ENCODE measurements at places on chromosomes 12 and 14.

- peak; percentile 63 for DNase-seq
Measured at GRCh38 chr12:125186471-125187147, 121.4 kb downstream of the AACS start.

DNA sequence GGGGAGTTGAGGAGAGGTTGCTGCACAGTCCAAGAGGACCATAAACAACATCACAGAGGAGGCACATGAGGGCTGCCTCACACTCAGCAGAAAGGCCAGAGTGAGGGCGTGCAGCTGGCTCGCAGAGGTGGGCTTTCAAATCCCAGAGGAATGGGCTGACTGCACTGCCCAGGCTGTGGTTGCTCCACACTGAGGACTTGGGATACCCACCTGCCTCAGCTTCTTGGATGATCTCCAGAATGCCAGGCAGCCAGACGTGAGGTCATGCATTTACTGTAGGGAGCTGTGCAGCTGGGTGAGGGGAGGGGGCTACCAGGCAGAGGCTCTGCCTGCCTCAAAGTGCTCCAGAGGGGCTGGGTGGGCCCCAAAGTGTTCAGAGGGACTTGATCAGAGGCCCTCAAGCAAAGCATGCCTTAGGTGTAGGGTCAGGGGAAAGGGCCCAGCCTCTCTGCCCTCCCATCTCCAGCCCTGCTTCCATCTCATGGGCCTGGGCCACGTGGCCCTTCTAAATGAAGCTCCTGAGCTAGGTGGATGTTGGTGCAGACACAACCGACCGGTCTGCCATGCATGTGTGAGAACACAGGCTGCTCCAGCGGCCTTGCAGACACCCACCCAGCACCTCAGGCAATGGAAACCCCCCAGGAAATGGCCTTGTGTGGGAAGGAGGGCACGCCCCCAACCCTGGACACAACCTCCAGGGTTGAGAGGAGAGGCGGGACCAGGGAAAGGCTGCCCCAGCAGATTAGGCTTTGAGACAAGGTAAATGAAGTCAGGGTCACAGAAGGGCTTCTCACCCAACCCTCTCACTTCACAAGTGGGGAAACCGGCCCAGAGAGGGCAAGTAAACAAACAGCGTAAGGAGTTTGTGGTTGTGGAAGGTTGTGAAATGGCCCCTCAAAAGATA, 90.8 kb downstream of the NTF3 start:
- DNase-seq = peak; percentile 66

- DNase-seq = no peak
Measured at GRCh38 chr14:60197629-60198303, 32.6 kb upstream of the DHRS7 start.

DNA sequence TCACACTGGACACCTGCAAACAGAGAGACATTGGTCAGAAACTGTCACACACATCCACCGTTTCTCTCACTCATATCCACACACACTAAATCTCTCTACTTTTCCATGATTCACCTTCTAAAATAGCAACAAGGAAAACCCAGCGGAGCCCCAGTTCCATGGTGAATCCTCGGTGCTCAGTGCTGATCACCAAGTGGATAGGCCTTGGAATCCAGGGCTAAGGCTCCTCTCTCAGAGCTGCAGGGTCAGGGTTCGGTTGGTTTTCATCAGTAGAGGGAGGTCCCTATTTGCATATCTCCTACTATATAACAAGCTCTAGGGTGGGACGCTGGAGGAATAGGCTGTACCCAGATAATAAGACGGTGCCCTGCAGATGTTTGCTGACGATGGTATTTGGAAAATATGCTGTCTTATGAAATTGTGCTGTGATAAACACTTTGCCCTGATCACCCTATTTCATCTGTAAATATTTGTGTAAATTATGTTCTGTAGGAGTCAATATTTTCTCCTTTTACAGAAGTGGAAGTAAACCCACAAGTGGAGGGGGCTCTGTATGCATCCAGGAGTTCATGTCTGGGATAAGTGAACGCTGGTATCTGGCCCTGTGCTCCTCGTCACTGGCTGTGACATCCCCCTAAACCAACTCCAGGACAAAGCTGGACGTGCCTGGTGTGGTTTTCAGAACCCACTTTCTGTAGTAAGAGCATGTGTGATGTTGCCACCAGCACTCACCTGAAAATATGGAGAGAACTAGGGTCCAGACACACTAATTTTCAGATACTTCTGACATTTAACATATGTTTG, 709.2 kb downstream of the TMEM121 start:
- no peak for DNase-seq

DNA sequence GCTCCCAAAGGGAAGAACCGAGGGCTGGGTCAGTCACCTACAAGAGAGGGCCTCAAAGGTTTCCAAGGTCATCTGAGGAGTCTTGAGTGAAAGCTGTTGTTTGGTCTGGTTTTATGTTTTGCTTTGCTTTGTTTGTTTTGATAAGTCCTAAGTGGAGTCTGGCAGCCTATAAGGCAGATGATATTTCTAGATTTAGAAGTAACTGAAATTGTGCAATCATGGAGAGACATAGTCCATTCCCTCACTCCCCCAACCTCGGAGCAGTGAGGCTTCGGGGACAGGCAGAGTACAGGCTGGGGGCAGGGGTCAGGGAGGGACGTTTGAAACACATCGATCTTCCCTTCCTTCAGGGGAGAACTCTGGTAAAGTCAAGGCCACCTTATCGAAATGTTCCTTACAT, 42.3 kb downstream of the TTC9 start:
- DNase-seq = no peak

DNA sequence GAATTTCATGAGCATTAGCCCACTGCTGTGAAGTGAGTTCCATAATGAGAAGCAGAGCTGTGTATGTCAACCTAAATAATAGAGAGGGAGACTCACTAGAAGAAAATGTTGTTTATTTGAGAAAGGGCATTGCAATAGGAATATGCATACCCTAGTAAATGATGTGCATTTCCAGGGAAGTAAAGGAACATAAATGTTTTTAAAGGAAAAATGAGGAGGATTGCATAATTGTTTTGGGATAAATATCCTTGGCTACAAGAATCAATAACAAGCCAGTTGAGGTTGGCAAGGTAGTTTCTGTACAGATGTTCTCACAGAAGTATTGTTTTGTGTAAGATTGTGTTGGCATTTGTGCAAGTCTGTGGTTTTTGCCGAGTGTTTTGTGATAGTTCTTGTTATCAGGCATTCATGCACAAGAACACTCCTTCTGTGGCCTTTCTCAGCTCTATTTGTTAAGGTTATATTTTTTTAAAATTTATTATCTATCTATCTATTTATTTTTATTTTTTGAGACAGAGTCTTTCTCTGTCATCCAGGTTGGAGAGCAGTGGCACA, 47.1 kb downstream of the EMP1 start:
- no peak for DNase-seq

DNA sequence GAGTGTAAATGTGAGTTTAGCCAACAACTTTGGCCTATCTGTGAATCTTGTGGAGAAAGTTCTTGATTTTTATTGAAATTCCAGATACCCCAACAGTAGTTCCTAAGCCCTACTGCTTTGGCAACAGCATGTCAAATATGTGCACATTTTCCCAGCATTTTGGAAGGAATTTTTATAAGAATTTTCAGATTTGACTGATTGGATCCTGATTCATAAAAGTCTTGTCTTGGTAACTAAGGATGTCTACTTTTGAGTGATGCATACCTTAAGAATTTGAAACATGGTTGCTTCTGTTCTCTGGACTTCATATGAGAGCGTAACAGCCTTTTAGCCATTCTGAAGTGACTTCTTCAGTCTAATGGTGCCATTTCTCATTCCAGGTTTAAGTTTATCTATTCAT, 106.7 kb downstream of the ANO4 start:
- no peak for DNase-seq

DNA sequence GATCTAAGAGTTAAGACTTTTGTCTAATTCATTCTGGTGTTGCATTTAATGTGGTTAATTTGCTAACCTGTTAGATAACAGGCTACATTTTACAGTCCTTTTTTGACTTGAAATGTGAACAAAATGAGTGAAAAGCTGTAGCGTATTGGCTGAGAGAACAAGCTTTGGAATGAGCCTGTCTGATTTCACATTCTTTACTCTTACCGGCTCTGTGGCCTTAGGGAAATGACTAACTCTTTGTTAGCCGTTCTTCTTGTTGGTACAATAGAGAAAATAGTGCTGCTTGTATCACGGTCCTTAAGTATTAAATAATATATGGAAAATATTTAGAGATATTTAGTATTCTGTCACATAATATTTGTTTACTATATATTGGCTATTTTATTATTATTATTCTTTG, 1.9 kb downstream of the MNAT1 start:
- DNase-seq = peak; percentile 27

- peak; percentile 86 for DNase-seq
Measured at GRCh38 chr12:124520265-124520701, 47.1 kb downstream of the NCOR2 start.

- DNase-seq = peak; percentile 33
Measured at GRCh38 chr12:45914090-45914489, 76.3 kb downstream of the SCAF11 start.

- no peak for DNase-seq
Measured at GRCh38 chr14:27078191-27078590, 480.4 kb upstream of the NOVA1 start.

DNA sequence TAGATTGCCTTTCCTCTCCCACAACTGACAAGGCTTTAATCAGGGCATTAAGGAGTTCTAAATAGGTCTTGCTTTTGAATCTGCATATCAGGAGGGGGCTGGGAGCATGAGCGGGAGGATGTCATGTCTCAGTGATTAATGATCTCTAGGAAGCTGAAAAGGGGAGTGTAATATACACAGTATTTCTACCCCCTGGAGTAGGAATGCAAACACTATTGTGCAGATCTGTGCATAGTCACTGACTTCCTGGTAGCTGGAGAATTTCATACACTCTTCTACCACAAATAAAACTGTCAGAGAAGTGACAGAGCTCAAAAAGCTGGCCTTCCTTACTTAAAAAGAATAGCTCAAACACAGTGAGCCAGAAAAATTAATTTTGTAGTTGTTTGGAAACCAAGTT, 65.8 kb downstream of the RIC8B start:
- peak; percentile 98 for DNase-seq

DNA sequence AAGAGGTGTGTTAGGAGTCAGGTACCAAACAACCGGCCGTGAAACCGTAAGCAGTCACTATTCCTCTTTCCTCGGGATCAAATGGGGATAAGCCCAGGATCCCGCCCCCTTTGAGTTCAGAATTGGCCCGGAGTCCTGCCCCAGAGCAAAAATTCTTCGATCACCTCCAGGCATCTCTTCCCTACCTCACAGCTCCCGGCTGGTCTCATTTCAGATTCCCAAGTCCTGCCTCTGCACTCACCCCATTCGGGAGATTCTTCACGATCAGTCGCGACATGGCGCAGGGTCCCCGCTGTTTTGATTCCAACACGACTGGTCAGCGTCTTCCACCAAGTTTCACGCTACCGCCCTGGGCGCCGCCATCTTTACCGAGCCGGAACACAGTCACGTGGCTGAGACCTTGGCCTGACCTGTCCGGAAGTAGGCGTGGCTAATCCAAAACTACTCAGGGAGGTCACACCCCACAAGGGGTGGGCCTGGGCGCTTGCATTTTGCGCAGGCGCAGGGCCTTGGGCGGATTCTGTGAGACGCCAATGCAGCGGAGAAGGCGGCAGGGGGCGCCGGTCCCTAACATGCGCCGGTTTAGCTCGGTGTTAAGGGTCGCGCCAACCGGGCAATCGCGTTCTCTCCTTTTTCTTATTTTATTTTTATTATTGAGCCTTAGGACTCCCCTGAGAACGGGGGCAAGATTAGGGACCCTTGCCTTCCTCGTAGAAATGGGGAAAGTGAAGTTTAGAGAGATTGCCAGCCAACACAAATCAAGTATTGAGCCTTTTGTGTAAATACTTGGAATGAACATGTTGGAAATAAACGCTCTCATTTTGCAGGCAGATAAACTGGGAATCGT, at the start of gene RBM19:
Gene RBM19, minus strand, starts transcription at position 375 of the 847 bp plus-strand sequence. Its CDS starts 98 bp downstream, at position 277.
- peak; percentile 99 for DNase-seq

DNA sequence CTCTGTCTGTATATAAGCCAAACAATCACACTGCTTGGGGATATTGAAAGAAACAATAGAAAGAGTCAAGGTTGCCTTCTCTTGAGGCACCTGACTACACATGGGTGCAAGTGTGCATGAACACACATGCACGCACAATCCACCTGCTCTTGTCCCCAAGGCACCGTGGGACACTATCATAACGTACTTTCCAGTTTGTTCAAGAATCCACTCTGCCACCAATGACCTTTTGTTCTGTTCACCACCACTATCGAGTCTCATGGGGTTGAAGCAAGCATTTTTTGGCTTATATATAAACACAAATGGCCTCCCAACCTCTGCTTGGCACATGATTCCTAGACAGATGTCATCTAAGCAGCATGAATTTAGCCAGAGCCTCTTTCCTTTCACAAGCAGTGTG, 365.4 kb downstream of the EMP1 start:
- DNase-seq = no peak

DNA sequence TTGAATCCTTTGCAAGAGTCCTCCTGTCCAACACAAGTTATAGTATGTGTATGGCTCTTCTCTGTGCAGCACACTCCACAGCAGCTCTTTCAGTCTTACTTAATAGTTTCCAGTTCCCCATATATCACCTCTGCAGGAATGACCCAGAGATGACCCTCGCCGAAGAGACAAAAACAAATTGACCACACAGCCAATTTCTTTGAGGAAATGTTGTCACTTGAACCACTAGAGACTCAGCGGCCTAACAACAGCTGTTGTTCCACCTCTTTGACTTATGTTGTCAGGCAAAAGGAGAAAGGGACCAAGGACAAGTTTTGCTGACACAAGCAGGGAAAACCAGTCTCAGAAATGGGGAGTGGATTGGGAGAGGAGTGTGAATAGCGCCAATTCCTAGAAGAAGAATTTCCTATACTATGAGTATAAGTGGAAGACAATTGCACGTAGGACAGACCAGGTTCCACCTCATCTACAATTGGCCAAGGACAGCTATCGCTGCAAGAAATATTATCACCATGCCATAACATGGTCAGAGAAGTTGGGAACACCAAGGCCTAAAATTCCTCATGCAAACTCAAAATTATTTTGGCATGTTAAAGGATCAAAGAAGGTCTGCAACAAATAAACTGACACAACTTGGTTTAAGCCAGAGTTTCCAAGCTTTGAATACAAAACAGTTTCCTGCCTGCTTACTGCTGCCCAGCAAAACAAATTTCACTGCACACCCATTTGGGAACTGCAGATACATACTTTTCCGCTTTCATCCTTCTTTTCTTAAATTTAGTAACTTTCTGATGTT, 41.7 kb upstream of the ITPR2 start:
- DNase-seq = no peak

DNA sequence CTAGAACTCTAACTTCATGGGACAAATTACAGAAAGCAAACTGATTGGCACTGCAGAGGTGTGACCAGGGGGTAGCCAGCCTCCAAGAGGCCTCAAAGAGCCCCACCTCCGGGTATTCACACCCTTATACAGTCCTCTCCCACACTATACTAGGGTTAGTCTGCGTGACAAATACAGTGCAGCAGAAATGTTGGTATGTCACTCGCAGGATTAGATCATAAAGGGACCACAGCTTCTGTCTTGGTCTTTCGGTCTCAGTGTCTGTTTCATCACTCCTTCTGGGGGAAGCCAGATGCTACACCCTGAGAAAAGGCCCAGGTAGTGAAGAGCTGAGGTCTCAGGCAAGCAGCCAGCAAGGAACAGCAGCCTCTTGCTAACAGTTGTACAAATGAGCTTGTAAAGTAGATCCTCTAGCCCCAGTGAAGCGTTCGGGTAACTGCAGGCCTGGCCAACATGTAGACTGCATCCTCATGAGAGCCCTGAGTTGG, 68.9 kb upstream of the SAV1 start:
- no peak for DNase-seq

All from NCI-H69 (cell line).